ENCODE measurements at places on chromosomes 3 and 15.
A peak's percentile ranks its signal among the peaks of the same experiment; 100 is the strongest.

DNA sequence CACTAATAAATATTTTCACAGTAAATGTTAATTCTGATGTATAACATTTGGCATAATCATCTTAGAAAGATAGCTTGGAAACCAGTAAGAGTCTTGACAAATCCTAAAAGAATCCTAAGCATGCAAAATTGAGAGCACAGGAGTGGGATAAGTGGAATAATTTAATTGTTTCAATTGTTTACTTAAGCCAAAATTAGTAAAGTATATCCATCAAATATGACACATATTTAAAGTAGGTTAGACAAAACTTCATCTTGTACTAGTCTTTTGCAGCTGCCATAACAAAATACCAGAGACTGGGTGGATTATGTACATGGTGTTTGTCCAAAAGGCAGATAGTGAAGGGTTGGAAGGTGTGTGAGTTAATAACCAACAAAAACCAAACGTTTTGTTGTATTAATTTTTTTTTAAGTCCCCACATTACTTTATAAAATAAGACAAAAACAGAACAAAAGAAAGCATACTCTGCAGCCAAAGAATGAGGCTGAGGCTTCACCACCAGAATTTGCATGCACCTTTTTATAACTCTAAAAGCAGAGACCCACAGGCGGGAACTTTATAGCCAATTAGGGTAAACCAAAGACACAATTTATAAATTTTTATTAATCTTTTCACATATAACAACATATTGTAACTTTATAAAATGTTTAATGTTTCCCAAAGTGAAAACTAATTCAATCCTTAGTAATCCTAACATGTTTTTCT, 41.9 kb upstream of the CD200R1L start:
- DNase-seq = no peak

- DNase-seq = no peak
Measured at GRCh38 chr3:43249405-43249804, 36.9 kb upstream of the SNRK start.

GRCh38 chr15:73885954-73886700, 12.8 kb downstream of the TBC1D21 start:
- DNase-seq = no peak

GRCh38 chr15:90617668-90618097, 88.0 kb downstream of the CRTC3 start:
- DNase-seq = no peak

GRCh38 chr3:18837137-18837755, 311.1 kb upstream of the KCNH8 start:
- DNase-seq = no peak

DNA sequence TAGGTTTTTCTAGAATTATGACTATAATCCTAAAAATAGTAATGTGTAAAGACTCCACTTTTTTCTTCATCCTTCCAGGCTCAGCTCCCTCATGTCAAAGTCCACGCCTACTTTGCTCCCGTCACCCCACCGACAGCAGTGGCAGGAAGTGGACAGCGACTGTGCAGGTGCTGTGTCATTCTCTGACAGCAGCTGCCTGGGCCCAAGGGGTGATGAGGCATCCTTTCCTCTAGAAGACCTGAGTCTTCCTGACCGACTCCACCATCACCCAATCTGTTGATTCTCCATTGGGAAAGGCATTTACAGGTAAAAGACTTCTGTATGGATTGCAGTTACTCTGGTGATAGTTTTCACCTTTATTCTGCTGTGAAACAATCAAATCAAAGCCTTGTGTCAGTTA, 54.8 kb downstream of the UBP1 start:
- DNase-seq = no peak

DNA sequence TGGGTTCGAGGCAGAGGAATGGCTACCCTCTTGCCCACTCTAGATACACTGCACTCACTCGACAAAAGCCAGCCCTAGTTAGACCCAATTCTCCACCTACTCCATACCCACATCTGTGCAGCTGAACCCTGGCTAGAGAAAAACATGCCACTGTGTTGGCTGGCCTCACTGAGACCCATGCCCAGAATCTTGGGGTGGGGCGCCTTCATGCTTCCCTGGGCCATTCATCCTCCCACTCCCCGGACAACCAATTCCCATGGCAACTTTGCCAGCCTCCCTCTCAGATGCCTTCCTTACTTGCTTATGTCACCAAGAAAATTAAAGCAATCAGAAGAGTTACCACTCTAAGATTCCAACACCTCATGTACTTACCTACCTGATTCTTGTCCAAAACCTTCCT, 9.2 kb upstream of the LIMD1 start:
- no peak for DNase-seq

- no peak for DNase-seq
Measured at GRCh38 chr15:39565851-39566250, 15.0 kb upstream of the THBS1 start.

DNA sequence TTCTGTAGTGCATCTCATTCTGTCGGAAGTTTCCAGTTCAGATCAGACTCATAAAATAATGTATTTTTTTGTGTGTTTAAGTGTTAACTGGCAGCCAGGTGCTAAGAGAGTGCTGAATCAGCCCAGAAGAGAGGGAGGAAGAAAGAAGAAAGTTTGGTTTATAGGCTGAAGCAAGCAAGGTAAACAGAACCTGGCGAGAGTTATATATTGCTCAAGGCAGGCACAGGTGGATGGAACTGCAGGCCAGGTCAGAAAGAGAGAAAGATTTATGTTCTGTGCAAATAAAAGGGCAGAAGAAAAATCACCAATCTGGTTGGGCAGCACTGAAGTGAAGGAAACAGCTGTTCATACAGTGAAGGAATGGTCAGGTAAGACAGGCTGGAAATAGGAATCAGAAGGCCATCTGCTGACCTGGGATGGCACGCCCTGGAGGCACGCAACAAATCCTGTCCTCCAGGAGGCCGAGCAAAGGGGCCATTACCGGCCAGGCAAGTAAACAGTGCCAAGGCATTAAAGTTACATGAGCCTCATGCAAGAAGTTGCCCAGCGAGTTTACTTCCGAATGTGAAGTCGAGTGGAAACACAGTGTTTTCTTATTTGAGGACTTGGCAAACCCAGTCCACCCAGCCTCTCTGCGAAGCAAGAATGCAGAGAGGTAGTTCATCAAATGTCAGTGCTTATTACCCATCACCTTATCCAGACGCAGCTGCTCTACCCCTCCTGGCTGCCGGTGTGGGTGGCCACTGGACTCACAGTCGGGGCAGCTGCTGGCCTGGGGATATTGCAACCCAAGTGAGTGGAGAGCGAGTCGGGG, 309.8 kb downstream of the VPS13C start:
- no peak for DNase-seq

DNA sequence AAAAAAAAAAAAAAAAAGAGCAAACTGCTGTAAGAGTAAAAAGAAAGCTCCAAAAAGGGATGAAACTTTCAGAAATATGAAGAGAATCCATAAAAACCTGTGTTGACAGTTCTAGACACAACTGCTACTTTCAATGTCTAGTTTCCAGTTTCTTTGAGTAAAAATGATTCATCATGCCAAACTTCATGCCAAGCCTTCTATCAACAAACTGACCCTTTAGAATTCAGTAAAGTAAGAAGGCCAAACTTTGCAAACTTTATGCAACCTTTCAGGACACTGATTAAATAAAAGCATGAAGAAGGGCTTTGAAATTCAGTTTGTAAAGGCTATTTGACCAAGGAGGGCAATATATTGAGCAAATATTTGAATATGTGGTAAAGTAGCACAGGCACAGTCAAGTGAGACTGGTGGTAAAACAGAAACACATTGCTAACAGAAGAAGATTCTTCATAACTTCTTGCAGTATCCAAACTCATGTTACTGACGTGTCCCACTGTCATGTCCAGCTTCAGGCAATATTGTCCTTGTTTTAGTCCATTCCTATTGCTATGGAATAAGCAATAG, 56.3 kb upstream of the CFAP20DC start:
- DNase-seq = no peak

- DNase-seq = no peak
Measured at GRCh38 chr3:123432832-123433523, 15.9 kb downstream of the ADCY5 start.

GRCh38 chr3:157132341-157132740, 27.6 kb downstream of the CCNL1 start:
- no peak for DNase-seq

GRCh38 chr3:102189956-102190723, 244.7 kb upstream of the ZPLD1 start:
- no peak for DNase-seq

- no peak for DNase-seq
Measured at GRCh38 chr15:62989366-62990055, 53.0 kb upstream of the TPM1 start.

GRCh38 chr3:107524841-107525643, 2.3 kb downstream of the BBX start:
- DNase-seq = peak; percentile 36

DNA sequence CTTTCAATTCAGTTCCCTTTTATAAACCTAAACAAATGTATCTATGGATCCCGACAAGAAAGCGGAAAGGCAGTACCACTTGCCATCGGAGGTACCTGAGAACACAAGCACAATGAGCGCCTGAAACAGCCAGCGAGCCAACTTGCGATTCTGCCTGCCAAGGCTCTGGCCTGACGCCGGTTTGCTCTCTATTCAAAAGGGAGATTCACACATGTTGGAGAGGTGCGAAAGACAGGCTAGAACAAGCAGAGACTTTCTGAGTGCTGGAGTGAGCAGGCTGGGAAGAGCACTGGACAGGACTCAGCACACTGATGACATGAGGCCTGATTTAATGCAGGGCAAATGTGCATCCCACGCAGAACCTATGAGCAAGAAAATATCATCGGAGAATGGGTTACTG, 17.7 kb upstream of the PRR23E start:
- no peak for DNase-seq

DNA sequence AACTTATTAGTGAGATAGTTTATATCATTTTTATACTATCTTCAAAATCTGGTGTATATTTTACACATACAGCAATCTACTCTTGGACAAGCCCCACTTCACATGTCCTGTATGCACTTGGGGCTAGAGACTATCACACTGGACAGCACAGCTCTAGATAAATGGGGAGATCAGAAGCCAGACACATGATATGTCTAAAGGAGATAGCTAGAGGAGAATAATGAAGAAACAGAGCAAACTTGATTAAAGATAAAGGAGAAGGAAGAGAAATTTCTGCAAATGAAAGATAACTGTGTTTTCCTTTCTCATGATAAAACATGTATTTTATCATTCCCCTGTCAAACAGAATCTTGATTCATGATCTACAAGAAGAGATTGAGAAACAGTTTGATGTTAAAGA, 13.0 kb downstream of the CPA3 start:
- DNase-seq = no peak

DNA sequence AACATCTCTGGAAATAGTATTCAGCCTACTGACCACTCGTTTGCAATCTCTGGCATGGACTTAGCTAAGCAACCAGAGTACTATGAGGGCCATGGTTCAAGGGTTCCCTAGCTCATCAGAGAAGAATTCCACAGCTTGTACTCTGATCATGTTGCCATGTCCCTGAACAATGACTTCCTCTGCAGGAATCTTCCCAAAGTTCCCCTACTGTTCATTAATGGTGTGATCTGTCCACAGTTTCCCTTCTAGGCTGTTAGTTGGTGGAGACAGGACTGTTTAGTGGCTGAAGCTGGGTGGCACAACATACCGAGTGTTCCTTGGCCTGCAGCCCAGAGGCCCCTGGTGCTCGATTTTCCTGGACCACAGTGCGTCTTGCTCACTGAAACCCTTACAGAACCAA, 44.4 kb upstream of the GALNT15 start:
- DNase-seq = no peak

- DNase-seq = no peak
Measured at GRCh38 chr3:135911110-135911509, 54.4 kb upstream of the PPP2R3A start.

GRCh38 chr3:177657243-177657642, 460.0 kb upstream of the TBL1XR1 start:
- no peak for DNase-seq

DNA sequence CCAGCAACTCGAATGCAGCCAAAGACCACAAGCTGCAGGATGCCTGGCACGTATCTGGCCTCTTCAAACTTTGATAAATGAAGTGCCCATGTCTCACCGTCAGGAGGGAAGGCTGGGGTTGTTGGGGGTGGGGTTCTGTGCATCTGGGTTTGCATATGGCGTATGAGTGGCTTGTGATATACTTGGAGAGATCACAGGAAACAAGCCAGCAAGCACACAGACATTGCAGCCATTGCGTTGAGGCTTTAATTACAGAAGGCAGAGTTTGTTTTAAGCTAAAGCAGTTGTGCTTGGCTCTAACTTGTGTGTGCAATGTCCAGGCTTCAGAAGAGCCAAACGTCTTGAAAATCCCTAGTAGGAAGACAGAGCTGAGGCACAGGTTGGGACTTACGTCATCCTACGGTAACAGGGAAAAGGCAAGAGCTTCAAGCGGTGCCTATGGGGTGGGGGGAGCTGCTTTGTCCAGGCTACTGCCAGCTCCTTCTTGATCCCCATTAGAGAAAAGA, 109.2 kb downstream of the ASB7 start:
- DNase-seq = no peak

DNA sequence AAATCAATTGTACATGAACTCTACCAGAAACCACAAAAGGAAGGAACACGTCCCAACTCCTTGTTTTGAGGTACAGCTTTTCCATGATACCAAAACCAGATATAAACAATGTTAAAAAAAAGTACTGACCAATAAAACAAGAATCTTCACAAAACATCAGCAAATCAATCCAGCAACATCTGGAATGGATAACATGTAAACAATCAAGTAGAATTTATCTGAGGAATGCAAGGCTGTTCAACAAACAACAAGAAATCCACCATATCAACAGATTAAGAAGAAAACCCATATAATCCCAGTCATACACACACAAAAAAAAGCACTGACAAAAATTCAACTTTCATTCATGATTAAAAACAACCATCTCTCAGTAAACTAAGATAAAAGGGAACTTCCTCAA, 26.7 kb downstream of the TJP1 start:
- no peak for DNase-seq

GRCh38 chr3:106231086-106231485, 362.3 kb upstream of the CBLB start:
- no peak for DNase-seq

DNA sequence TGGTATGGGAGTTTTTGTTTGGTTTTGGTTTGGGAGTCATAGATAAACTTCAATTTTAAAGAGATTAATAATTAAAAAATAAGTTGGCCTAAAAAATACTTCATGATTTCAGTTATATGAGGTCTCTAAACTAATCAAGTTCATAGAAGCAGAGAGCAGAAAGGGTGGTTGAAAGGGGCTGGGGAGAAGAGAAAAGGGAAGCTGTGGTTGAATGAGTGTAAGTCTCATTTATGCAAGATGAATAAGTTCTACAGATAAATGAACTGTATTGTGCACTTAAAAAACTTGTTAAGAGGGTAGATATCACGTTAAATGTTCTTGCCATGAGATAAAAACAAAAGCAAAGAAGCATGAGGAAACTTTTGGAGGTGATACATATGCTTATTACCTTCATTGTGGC, 188.7 kb downstream of the NSUN3 start:
- no peak for DNase-seq

All from KG1 (cell line).